ENCODE measurements at places on chromosomes 6 and 20.
A peak's percentile ranks its signal among the peaks of the same experiment; 100 is the strongest.

GRCh38 chr20:35994994-35995453 lies 26.6 kb downstream of the CNBD2 start:
- peak; percentile 53 for DNase-seq

DNA sequence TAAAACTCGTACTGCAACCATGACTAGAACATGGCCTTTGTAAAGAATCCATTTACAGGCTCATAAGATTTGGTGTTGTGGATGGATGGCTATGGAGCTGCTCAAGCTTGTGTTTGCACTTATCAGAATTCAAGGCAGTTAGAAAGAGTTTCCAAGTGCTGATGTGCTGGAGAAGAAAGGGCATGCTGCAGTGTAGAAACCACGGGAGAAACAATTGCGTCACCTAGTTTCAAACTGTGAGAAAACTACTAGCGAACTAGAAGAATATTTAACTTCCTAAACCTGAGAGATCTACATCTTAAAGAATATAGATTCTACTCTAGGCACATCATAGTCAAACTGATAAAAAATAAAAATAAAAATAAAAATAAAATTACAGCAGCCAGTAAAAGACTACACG lies 116.2 kb downstream of the SGK1 start:
- no peak for DNase-seq

GRCh38 chr20:19544684-19545083 lies 213.4 kb upstream of the RIN2 start:
- no peak for DNase-seq

DNA sequence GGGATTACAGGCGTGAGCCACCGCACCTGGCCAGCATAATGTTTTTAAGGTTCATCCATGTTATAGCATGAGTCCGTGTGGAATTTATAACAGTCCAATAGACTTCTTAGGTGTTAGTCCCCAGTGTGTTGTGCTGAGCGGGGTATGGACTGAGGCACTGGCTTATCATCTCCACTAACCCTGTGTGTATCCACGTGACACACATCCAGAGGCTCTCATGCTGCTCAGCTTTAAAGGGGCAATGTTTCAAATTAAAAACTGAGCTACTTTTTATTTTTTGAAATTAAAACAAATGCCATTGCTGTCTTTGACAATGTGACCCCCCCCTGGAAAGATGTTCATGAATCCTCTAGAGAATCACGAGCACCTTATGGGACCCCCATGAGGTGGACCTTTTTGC lies 54.3 kb upstream of the TRERF1 start:
- DNase-seq, result no peak

GRCh38 chr6:11094411-11094851 lies 797 bp downstream of the SMIM13 start:
- DNase-seq, result no peak

DNA sequence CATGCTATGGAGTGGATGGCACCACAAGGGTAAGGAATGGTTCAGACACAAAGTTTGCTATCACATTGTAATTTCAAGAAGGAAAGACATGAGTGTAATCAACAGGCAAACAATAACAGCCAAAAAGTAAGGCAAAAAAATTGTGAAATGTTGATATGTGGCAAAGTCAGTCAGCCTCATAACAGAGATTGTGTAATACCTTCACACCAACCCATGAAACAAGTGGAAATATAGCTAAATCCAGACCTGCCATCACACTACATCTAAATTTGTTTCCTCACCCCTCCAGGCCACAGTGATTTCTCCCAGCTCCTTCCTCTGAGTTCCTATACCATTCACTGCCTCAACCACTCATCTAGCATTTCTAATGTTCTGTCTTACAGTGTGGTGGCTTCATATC lies 37.3 kb downstream of the SIM1 start:
- DNase-seq, result no peak

- no peak for DNase-seq
Observed at GRCh38 chr20:51760905-51761546, 7.2 kb downstream of the ATP9A start.

- no peak for DNase-seq
Observed at GRCh38 chr6:85669735-85670194, 27.1 kb upstream of the SYNCRIP start.

DNA sequence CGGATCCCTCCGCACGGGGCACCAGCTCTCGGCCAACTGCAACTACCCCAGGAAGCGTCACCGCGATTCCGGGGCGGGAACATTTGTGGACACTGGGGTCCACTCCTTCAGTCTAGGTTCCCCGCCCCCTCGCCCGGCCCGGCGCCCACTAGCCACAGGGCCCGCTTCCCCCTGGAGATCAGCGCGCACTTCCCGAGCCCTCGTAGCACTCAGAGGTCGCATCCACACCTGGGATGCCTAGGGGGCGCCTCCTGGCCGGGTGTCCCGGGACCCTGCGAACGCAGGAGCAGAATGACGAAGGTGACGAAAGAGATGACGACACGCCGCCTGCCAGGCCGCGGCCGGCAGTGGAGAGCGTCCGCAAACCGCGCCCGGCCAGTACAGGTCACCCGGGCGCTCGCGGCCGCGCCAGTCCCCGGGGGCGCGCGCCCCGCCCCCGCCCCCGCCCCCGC lies 309 bp upstream of the AIG1 start:
- peak; percentile 51 for DNase-seq

- peak; percentile 70 for DNase-seq
Observed at GRCh38 chr6:28980852-28981430, 24.2 kb downstream of the ZNF311 start.

GRCh38 chr6:26206868-26207801 lies 119.9 kb downstream of the HFE start:
- no peak for DNase-seq

DNA sequence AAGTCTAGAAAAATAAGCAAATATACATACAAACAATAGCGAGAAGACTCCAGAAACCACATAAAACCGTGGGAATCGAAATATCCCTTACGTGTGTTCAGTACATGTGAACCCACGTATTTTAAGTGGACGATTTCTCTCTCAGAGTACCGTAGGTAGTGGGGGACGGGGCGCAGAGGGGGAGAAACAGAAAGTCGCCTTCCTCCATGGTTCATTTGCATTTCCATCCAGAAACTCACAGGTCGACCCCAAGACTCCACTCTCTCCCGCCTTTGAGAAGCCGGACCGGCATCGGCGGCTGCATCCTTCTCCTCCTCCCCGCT lies 538 bp upstream of the ENPP1 start:
- DNase-seq, result no peak

DNA sequence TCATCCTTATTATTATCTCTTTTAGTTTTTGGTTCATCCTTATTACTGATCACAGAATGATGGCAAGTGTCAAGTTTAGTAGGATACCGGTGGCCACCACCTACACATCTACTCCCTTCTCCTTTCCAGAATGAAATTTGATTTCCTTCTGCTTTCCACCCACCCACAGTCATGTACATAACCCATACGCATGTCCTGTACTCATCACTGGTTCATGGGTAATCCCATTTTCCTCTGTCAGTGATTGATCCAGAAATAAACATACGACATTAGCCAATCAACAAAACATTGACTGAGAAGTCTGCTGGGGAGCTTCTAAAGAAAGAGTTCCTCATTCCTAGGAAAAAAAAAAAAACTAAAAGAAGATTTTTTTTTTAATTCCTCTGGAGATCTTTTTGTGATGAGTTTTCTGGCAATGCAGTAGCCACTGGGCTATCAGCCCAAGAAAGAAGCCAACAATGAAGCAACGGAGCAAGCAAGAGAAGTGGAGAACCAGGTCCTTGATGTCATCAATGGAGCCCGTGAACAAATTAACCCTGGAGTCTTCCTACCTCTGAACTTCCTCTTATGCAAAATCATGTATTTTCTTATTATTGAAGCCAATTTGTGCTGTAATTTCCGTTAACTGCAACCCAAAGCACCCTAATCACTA lies 127.8 kb downstream of the TASP1 start:
- DNase-seq, result no peak

DNA sequence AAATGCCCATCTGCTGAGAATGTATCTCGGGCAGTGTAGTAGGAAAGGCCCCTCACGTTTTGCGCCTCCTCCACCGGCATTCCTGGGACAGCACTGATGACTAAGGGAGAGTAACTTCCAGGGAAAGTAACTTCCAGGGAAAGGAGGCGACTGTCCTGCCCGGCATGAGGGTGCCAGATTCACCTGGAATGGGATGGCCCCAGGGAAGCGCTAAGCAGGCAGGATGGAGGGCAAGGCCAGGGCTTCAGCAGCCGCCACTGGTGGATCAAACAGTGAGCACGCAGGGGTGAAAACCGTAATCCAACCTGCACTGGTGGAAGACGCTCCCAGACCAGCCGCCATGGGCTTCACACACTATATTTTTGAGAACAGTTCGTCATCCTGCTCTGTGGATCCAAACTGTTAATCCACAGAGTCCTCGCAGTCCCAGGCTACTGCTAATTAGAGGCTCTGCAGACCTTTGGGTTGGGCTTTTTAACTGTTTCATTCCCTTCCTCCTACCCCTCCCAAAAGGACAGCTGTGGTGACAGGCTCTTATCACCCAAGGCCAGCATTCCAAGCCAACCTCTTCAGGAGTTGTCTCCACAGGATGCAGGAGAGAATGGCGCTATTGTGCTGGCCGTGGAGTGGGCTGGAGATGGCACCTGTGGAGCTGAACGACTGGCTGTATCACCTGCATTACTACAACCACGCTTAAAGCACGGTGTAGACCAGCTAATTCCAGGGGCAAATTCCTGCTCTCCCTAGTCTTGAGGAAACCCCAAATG lies 178.9 kb downstream of the DLL1 start:
- DNase-seq, result no peak

DNA sequence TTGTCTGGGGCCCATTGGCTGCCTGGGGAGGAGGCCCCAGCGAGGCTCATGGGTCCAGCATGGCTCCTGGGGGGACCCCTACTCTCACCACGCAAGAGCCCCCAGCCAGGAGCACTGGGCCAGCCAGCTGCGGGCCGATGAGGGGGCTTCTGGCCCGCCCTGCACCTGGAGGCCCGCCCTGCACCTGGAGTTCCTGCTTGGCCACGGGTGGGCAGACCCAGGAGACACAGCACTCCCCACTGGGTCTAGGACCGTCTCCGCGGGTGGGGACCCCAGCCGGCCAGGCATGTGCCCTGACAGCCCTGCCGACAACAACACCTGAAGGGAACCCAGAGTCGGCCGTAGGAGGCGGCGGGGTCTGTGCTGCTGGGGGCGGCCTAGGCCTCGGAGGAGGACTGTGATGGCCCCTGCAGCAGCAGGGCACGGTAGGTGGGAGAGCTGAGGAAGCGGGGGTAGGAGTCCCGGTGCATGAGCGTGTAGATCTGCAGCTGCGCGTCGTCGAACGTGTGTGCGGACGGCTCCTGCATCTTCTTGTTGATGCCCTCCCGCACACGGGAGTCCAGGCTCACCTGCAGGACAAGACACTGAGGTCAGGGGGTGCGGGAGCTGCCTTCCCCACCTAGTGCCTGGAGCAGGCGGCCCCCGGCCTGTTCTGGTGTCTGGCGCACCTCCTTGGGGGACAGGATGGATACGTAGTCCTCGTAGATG lies 5.7 kb downstream of the RGS19 start:
- no peak for DNase-seq

DNA sequence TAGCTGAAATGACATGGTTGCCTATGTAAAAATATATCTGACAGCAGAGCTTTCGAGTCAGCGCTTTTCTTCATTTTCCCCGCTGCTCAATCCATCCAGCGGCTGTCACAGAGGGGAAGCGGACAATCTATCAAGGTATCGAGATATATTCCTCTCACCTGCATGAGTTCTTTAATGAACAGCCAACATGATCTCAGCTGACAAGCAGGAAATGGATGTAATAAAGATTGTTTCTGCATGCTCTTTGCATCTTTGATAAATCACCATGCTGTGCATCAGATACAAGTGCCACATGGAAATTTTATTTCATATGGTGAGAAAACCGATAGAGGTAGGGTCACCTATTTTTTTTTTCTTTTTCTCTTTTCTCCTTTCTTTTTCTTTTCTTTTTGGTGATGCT lies 602.3 kb upstream of the MMS22L start:
- DNase-seq, result no peak

DNA sequence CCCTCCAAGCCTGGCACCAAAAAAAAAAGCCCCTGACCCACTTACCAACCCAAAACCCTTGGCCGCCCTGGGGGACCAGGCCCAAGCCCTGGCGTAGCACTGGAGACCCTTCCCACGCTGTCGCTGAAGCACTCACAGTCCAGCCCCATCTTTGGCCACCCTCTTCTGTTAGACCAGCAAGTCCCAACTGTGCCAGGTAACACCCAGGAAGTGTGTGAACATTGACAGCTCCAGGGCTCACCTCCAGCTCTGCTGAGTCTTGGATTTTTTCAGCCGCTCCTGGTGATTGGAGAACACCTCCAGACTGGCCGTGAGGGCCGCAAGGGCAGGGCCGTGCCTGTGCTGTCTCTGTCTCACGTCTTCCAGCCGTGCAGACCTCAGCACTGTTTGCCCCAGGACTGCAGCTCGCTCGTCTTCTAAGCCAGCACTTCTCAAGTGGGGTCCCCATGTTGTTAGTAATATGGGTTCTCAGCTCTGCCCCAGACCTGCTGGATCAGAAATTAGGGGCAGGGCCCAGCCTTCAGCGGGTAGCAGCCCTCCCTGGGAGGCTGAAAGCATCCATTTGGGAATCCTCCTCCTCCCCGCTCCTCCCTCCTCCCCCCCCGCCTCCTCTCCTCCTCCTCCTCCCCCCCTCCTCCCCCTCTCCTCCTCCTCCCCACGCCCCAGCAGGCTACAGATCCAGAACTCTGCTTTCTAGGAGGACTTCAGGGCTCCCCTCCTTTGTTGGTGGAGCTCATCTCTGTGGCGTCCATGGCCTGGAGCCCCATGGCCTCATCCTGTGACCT lies 18.1 kb downstream of the NPEPL1 start:
- no peak for DNase-seq

DNA sequence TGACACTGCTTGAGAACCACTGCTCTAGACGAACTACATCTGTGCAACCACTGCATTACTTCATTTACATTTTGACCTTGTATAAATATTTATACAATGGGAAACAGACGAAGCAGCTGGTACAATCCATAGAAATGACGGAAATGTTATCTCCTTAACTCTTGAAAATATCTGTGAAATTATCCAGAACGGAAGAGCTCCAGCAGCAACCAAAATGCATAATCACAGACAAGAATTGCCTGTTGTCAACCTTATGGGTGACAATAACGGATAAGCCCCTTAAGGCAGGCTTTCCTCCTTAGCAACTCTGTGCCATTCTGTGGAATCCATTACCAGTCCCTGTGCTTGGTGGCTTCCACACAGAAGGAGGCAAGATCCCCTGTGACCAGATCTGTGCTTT lies 115.4 kb downstream of the DTNBP1 start:
- DNase-seq, result no peak
